ENCODE measurements at places on chromosomes 4 and X.

DNA sequence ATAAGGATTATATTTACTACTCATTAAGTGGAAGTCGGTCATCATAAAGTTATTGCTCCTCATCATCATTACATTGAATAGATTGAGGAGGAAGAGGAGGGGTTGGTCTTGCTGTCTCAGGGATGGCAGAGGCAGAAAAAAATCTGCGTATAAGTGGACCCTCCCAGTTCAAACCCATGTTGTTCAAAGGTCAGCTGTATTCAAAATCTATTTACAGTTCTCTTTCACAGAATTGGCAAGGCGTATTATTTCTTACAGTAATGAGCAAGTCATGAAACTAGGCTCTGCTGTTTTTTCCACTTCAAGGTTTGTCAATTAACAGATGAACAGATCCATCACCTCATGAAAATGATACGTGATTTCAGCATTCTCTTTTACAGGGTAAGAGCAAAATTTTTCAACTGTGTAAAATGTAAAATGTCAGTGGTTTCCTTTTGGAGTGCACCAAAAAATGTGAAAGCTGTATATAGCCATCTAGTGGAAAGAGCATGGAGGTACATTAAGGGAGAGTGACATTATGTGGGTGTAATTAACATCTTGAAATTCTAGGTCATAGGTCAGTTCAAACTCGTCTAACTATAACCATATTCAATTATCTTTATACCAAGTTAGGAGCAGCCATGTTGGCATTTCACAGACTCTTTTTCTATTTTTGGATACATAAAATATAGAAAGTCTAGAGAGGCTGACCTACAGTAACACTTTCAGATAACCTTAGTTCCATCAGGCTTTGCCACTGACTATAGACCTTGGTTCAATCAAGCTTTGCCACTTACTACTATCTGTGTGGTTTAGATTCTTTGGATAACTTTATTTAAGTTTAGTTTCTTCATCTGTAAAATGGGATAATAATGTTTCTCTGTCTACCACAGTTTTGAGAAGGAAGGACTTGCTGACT, 30.1 kb downstream of the NEIL3 start:
- DNase-seq, result peak; percentile 30

GRCh38 chr4:119028296-119028695, 107.3 kb upstream of the MYOZ2 start:
- DNase-seq, result no peak

- no peak for DNase-seq
These were observed 50.8 kb upstream of the NAF1 start for GRCh38 chr4:163217505-163217904.

DNA sequence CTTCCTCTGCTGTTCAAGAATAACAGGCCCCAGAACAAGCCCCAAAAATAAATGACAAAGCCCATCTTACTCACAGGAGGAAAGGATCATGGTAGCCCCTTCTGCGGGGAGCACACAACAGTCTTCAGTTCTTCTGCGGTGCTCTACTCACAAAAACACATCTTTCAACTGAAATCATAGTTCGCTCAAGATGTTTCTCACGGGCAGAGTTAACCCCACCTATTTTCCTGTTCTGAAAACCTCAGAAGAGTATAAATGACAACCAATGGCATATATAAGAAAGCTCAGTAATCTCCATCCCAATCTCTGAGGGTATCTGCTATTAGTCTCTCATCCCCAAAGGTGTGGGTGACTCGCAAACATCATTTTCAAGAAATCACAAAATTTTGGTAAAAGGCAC, at the start of gene TXK:
TXK (minus strand) TSS at position 170 of the 400 bp plus-strand sequence; CDS start at position 90, 80 bp downstream.
- DNase-seq, result no peak

GRCh38 chr4:19883841-19884240, 367.9 kb upstream of the SLIT2 start:
- DNase-seq, result no peak

DNA sequence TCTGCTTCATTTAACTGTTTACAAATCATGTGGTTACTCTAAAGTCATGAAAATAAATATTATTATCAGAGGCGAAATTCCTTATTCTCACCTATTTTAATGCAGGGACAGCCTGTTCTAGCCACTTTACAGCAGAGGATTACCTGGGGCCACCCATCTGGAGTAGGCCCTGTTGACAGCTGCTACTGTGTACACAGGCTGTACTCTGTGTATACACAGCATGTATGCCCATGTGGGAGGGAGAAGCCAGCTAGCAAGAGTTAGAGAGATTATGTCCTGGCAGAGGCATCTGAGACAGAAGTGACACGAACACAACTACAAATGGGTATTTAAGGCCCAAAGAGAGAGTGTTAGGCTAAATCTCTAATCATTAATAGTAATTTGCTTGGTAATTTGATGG, 62.1 kb downstream of the GPRIN3 start:
- peak; percentile 81 for DNase-seq

- DNase-seq, result no peak
These were observed 160.4 kb upstream of the MAMLD1 start for GRCh38 chrX:150202641-150203247.

GRCh38 chrX:65532016-65532415, 2.6 kb downstream of the LAS1L start:
- no peak for DNase-seq

- DNase-seq, result peak; percentile 67
These were observed 214.8 kb downstream of the SPATA18 start for GRCh38 chr4:52265781-52266525.

DNA sequence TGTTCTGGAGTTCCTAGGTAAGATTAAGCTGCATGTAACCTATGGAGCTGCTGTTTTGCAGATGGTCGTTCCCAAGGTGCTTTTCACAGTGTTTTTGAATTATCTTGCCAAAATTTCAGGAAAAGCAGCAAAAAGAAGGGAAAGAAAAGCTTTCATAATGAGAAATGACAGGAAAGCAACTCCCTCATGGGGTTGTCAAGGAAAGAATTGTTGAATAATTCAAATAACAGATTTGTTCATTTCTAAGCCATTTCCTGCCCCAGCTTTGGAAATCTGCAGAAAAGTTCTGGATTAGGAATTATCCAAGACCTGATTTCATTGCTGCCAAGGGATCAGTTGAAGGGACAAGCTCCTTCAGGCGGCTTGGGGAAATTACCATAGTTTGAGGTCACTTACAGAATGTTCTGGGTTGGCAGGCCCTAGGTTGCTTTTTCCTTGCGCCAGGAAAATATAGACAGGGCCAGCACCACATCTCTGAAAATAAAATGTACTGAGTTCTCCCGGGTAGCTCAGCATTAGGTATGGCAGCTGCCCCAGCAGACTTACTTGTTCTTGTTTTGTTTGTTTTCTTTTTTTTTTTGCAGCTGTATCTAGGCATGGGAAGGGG, 354.7 kb downstream of the STIM2 start:
- no peak for DNase-seq

DNA sequence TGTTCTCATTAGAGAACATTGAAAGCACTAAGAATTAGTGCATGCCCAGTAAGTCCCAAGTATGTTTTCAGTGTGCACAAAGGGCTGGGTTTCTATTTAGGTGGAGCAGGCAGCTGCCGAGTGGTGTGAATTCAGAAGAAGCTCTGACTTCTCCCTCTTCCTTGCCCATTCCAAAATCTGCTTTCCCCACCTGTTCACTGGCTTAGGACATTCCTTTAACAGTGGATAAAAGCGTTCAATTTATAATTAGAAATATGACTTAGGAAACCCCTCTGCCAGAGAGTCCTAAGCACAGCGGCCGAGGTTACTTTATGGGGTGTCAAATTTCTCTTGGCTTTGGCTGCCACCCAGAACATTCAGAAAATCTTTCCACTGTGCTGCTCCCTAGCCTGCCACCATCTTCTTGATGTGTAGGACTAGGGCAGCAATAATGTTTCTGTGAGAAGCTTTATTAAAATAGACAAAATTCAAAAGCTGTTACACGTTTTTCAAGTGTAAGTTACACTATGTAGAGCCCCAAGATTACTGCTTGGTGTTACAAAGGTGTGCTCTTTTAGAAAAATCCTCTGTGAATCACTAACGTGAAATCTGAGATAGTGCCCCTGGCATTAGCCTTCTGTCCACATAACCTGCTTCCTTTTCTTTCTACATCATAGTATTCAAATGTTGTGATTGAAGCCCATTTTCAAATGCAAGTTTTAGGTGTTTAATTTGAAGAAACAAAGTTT, 191.6 kb upstream of the ANKRD50 start:
- DNase-seq, result peak; percentile 92

GRCh38 chr4:110639207-110640090, 16.6 kb upstream of the PITX2 start:
- DNase-seq, result no peak

DNA sequence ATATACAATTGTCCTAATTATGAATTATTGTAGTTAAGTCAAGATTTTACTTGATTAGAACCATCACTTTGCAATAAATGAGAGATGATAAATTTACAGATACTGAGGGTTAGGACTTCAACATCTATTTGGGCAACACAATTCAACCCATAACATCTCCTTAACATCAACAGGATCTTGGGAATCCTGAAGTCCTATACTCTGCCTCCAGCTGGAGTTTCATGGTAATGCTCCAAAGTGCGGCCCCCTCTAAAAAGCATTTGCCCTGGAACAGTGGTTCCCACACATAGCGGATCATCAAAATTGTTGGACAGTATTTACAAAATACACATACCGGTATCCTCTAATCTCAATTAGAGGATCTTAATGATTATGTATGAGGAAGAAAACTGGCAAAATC, 618.6 kb downstream of the CENPC start:
- no peak for DNase-seq

DNA sequence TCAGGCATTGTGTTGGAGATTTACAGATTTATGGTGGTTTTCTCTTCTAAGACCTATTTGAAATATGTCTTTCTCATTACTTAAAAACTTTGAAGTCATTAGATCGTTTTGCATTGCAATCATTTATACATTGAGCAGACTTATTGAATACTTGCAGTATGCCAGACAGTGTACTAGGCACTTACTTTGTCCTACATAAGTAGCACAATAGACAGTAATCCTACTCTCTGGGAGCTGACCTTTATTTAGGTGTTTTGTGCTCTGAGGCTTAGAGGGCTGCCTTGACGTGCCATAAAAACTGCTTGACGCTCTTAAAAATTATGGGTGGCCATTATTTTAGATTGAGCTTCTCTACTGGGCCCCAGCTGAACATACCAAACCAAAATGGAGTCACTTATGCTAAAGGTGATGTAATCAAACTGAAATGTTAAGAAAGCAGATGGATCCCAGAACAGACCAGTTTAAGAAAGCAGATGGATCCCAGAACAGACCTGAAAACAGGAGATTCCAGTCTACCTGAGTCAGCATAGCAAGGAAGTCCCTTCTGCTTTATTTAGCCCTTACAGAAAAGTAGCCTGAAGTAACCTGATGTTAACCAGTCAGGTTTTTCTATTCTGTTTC, 42.4 kb downstream of the PTTG2 start:
- DNase-seq, result no peak

DNA sequence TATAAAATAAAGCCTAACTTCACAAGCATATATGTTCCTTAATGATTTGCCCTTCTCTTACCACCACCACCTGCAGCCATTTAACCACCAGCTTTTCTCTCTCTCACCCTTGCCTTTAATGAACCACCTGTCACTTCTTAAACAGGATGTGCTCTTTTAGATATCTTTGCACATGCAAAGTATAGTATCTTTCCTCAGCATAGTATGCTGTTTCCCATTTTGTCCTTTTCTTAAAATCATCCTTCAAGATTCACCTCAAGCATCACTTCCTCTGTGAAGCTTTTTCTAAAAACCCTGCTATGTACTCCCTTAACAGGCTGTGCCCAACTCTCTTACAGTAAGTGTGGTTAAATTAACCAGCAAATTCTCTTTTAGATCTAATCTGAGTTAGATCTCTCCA, 8.2 kb upstream of the CNOT6L start:
- DNase-seq, result no peak

DNA sequence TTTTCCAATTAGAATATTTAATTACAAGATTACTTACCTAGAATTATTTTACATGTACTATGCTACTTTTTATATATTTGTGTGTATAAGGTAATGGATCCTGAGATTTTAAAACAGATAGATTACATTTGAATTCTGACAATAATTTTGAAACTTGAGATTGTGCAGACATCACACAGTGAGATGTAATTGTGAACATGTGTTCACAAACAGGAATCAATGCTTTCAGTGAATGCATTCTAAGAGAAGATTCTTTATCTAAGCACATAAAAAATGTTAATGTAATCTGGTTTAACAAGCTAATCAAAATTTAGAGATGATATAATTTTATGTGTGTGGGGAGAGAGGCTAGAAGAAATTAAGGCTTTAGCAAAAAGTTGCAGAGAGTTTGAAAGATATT, 1925.5 kb downstream of the ARAP2 start:
- no peak for DNase-seq

DNA sequence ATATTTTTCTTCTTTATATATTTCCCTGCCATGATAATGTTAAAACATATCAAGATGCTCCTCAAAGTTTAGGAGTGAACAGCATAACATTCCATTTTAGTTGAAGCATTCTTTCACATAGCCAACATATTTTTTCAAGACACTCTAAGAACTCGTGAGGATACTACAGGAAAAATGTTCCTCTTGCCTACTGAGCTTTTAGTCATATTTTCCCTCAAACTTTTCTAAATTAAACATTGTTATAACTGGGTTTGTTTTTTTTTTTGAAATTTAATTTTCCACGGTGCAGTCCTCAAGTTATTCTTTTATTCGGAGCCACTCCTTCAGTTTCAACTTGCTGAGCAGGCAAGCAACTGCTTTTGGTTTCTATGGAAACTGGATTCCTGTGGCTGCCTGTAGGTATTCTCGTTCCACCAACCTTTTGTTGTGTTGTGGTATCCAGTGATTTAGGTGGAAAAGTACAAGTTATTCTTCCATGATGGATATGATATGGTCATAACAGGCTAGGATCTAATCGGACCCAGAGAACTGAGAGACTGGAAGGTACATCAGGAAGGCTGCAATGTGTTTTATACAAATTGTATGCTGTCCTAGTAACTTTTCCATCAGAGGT, 248.0 kb downstream of the TRIML1 start:
- DNase-seq, result no peak

Data from NCI-H1092 treated with DMSO at 0.1 percent for 48 hours (cell line).